Activated CD4-positive, CD25-positive, alpha-beta regulatory T cell treated with anti-CD3 and anti-CD28 coated beads, Interleukin-2, amount 50 U/mL, for 72 hours (primary cell): ENCODE measurements at places on chromosomes 6 and 20.

GRCh38 chr6:12286373-12287110 is 3.6 kb upstream of the EDN1 start:
- no peak for DNase-seq

DNA sequence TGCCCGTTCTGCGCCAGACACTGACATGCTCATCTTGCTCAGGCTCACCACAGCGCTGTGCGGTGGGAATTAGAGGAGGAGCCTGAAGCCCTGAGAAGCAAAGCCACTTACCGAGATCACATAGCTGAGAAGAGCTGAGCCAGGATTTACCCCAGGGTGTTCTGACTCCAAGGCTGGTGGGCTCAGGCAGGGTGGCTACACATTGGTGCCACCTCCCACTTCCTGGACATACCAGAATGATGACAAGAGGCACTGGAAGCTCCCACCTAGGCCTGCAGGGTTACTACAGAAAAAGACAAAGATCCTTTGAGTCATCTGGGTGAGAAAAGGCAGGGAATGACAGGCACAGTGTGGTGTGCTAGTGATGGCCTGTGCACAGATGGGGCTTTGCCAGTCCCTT is 24.4 kb upstream of the FKBP1A start:
- no peak for DNase-seq

- no peak for DNase-seq
Measured at GRCh38 chr6:20338156-20338555, 63.5 kb upstream of the E2F3 start.

DNA sequence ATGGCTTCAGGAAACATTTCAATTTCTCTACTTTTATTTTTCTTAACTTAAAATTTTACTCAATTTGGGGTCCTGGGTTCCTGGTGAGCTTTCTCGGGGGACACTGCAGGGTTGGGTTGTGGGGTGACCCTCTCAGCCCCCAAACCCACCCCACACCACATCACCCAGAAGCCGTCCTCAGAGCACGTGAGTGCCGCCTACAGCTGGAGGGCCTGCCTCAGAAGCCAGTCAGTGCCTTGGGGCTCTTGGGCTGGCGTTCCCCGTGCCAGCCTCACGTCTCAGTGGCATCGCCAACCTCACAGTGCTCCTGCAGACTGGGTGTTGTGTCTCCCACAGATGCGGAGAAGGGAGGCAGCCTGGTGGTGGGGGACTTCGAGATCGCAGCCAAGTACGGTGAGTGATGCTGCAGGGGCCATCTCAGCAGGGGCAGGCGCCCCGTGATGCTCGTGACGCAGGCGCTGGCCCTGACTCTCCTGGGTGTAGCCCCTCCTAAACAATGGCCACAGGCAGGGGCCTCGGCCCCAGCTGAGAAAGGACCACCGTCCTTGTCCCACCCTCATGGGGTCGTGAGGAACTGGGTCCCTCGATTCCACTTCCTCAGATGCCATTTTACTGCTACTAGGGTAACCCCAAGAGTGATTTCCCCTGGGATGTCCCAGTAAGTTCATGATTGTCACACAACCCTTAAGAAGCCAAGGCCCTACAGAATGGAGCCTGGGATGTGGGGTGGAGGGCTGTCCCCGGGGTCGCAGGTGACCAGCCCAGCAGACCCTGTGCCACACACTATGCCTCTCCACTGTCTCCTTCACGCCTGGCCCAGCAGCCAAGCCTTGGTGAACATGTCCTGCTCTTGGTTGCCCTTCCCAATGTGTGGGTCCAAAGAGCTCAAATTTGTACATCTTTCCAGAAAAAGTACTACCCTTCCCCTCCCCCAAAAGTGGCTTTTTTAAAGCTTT is 23.8 kb upstream of the PYGB start:
- no peak for DNase-seq

GRCh38 chr6:13733178-13733887 is 21.7 kb upstream of the RANBP9 start:
- no peak for DNase-seq

DNA sequence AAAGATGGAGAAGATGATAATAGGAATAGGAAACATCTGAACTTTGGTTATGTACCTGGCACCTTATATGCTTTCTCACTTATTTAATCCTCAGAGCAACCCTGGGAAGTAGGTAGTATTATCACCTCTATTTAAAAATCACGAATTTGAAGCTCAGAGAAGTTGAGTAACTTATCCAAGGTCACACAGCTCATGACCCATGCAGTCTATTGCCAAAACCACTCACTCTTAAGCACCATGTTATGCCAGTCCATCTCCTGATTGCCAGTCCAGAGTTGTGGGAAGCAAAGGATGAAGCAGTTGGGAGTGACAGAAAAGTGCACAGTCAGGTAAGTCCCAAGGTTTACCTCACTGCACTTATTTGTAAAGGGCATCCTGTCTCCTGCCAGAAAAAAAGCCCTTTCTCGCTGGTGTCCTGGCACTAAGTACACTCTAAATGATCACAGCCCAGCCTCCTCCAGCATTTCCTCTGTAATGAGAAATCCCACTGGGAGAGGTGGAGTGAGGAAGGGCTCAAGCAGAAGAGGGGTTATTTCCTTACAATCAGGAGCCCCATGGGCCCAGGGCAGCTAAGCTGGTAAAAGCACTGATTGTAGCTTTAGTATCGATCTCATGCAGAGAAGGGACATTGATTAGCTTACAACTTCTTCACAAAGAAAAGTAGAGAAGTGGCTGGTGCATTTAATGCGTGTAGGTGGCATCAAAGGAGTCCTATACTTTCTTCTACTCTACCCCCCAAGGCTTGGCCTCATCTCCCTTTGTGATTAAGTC is 21.3 kb upstream of the SCGN start:
- no peak for DNase-seq

GRCh38 chr6:20564777-20565176 is 30.5 kb downstream of the CDKAL1 start:
- no peak for DNase-seq

DNA sequence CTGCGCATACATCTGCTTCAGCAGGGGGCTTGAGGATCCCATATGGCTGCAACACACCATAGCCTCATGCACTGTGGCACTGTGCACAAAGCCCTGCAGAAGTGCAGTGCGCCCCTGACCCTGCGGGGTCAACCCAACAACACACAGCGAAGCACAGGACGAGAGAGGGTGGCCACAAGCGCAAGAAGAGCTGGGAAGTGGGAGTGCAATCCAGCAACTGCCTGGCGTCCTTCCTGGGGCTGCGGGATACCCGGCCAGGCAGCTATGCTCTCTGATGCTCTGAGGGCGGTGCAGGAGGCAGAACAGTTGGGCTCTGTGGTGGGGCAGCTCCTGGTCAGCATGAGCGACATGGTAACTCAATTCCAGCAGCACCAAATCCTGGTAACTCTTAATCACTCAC is 5.6 kb upstream of the ACSS1 start:
- DNase-seq: no peak

DNA sequence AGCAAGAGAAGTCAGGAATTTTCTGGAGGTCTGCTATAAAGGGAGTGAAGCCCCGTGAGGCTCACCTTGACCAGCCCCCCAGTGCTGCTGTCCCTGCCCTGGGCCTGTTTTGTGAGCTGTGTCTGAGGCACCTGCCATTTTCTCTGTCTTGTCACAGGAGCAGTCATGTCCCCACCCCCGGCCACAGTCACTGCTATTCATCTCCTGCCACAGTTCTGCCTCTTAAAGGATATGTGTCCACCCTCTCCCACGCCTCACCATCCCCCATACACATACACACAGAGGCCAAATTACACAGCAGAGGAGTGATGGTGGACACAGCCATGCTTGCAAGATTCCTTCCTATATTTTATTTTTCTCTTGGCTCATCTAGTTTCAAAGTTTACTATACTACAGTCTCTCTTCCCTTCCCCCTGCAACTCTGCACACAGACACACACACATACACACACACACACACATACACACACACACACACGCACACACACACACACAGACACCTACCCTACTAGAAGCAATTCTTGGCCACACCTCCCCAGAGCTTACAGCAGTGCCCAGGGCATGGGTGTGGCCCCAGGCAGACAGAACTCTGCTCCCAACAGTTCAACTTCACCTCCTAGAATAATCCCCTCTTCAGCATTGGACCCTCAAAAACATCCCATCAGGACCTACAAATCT is 68.7 kb upstream of the TAB2 start:
- no peak for DNase-seq

GRCh38 chr20:47159166-47159565 is 197.3 kb downstream of the ZMYND8 start:
- no peak for DNase-seq

DNA sequence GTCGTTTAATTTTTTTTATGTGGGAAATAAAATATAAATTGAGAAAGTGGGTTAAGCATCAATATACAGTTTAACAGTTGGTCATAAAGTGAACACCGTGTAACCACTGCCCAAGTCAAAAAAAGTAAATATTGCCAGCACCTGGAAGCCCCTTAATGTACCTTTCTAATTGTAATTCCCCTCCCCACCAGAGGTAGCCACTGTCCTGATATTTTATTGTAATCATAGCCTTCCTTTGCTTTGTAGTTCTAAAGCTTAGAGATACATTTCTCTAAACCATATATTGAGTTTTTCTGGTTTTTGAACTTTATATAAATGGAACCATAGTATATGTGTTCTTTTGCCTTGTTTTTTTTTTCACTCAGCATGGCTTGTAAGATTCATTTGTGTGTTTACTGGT is 180.6 kb downstream of the TBC1D7 start:
- no peak for DNase-seq
